ENCODE measurements at places on chromosomes 3 and 15.

DNA sequence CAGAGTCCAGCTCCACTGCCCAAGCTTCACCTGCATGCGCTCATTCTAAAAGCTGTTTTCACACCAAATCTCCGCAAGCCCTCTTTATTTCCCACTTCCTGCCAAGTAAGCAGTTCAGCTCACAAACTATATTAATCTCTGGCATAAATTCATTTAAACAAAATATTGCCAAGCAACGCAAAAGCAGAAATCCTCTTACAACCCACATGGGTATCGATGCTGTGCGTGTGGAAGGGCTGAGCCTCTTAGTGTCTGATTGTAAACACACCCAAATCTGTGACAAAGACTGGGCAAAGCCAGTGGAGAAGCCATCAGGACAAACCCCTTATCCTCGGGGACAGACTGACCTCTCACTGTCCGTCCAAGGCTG lies 124.3 kb upstream of the ATP2B2 start:
- DNase-seq, result no peak

GRCh38 chr15:69117431-69117871 lies 43.0 kb upstream of the GLCE start:
- no peak for DNase-seq

GRCh38 chr15:51133140-51133765 lies 38.5 kb upstream of the TNFAIP8L3 start:
- no peak for DNase-seq

GRCh38 chr3:56197259-56197965 lies 270.9 kb downstream of the ERC2 start:
- no peak for DNase-seq
